Astrocyte (in vitro differentiated cells and primary cell): ENCODE measurements at places on chromosomes 12 and 14.

DNA sequence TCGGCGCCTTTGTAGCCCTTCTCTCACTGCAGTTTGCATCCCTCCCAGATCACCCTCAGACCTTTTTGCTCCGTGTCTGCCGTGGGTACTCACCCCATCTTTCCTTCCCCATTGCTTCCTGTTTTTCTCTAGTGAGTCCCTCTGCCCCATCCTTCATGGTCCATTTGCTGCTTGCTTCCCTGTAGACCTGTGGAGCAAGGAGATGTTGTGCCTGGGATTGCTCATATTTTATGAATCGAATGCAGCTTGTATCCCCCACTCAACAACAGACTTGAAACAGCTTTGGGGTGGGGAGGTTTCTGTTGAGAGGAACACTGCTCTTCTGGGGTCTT, 661 bp downstream of the DENR start:
- peak overlapping the region; percentile 95 for H3K27ac ChIP-seq
- DNase-seq: no peak
- peaks cover 8% of the 10 kb centered on the region for H3K4me1 ChIP-seq
- H3K27me3 ChIP-seq: no peaks in the 10 kb centered on the region
- peak overlapping the region; percentile 93 for H3K4me3 ChIP-seq

DNA sequence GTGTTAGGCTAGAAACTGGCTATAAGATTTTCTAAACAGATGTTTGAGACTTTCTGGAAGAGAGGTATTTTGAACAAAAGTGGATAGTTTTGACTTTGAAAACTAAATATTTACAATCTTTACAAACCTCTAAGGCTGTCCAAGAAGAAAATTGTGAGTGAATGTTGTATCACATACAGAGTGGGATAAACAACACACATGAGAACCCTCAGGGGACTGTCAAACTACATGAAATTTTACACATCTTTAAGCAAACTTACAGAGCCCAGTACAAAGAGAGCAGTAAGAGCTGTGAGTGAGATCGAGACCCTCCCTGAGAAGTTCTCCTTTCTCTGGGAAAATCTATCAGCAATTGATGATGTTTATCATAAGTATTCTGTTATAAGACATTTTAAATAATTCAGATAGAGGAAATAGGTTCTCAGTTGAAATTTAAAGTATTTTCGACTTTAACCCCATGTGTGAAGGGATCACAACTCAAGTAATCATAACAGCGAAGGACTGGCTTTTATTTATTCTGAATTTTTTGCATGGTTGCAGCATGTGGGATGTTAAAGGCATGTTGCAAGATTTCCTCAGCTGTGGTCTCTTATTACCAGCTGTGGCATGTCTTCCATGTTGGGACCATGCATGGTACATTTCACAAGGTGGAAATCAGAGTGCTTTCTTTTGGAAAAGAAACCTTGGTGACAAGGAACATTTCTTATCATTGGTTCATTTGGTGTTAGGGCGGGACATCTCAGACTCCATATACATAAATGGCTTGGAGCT, 264.0 kb upstream of the PRICKLE1 start:
- H3K4me1 ChIP-seq: no peaks in the 10 kb centered on the region
- H3K36me3 ChIP-seq: no peaks in the 10 kb centered on the region
- H3K4me3 ChIP-seq: no peak overlapping the region
- no peak overlapping the region for H3K27ac ChIP-seq

DNA sequence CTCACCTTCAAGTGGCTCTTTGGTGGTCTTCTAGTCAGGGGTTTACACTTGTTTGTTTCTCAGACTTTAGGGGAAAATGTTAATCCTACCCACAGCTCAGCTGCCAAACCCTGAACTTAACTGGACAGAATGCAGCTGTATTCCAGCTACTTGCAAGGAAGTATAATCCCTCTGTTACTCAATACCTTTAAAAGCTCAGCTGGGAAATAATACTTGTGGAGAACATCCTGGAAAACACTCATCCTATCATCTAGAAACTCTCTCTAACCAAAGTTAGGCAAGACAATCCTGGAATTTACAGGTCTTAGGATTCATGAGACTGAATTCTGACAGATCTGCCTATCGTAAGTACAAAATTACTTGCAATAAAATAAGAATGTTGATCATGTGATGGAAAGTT, 404.1 kb downstream of the ADAMTS20 start:
- H3K4me1 ChIP-seq: no peaks in the 10 kb centered on the region
- no peak overlapping the region for H3K27ac ChIP-seq
- peak; percentile 11 for DNase-seq
- H3K27me3 ChIP-seq: no peaks in the 10 kb centered on the region

DNA sequence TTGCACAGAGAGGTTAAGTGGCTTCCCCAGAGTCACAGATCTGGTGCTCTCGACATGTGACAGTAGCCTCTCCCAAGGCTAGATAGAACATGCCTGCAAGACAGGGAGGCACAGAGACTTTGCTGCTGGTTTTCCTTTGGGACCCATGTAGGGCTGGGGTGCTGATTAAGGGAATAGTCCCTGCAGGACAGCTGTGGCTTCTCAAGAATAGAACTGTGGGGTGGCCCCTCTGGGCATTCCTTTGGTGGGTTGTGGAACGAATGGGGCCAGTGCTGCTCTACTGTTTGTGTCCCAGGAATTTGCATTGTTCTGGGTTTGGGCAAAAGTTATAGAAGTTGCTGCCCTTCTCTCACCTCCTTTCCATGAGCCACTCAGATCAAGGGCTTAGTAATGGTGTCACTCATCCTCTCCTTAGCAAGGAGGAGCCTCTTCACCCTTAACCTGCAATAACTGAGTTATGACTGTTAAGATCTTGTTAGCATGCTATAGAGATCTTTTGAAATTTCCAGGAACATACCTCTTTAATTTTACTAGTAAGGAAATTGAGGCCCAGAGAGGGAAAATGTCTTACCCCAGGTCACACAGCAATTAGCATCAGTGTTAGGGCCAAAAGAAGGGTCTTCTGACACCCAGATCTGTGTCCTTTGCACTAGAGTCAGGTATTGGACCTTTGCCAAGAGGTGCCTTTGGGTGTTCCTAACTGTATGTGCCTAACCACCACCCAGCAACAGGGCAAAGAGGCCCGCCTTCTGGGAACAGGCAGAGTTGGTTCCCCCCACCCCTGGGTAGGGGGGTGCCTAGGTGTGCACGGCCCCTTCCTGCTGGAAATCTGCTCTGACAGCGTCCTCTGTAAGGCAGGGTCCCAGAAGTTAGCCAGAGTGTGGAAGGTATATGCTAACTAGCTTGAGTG, 31.4 kb downstream of the CD9 start:
- no peak overlapping the region for H3K27ac ChIP-seq
- H3K4me3 ChIP-seq: no peak overlapping the region
- H3K4me1 ChIP-seq: peaks cover 35% of the 10 kb centered on the region
- H3K36me3 ChIP-seq: peaks cover 3% of the 10 kb centered on the region

DNA sequence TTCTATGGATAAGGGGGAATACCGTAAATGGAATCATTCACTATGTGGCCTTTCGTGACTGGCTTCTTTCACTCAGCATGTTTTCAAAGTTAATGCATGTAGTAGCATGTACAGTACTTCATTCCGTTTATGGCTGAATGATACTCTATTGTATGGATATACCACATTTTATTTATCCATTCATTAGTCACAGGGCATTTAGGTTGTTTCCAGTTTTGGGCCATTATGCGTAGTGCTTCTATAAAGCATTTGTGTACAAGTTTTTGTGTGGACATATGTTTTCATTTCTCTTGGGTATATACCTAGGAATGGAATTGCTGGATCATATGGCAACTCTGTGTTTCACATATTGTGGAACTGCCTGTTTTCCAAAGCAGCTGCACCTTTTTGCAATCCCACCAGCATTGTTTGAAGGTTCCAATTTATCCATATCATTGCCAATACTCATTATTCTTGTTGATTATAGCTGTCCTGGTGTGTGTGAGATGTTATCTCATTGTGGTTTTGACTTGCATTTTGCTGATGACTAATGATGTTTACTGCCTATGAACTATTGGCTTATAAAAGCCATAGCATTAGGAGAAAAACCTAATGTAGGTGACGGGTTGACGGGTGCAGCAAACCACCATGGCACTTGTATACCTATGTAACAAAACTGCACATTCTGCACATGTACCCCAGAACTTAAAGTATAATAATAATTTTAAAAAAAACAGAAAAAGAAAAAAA, 45.5 kb downstream of the ATF7IP start:
- H3K36me3 ChIP-seq: no peaks in the 10 kb centered on the region
- DNase-seq: peak; percentile 69
- no peak overlapping the region for H3K27ac ChIP-seq
- H3K4me1 ChIP-seq: peaks cover 5% of the 10 kb centered on the region
- H3K27me3 ChIP-seq: no peaks in the 10 kb centered on the region
- H3K4me3 ChIP-seq: no peak overlapping the region
